ENCODE measurements at places on chromosomes 1 and 21.

GRCh38 chr21:32136546-32136945, 142.3 kb downstream of the MIS18A start:
- peak; percentile 9 for DNase-seq

DNA sequence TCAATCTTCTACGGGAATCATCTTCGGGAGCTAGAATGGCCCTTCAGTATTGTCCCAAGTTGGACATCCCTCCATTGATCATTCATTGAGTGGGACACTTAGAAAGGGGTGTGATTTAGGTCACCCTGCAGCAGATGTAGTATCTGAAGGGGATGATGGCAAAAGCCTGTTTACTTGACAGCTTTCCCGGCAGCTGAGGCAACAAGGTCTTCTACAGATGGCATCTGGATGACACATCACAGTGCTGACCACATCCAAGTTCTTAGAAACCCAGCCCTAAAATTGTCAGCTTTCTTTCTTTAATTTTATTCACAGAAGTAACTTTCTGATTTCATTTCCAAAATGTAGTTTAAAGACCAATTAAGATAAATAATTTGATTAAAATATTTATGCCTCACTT, 150.3 kb downstream of the AMY1C start:
- no peak for DNase-seq

GRCh38 chr1:182304218-182304617, 87.4 kb downstream of the GLUL start:
- DNase-seq = no peak

DNA sequence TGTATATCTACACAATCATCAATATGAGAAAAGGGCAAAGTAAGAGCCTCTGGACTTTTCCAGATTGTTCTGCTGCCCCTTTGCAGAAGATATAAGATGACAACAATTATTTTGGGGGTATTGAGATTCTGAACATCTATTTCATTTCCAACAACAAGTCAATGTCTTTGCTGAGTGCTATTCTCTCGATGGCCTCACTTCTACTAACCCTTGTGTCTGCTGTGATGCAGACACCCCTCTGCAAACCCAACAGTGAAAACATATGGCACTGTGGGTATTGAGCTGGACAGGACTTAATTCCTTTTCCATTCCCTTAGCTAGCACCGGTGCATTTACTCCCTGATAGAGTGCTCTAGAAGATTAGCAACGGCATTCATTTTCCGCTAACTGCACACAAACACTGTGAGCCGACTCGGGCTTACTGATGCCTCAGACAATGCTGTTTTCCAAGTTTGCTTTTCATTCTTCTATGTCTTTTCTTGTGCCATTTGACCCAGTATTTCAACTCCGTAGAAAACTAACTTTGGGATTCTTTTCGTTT, 33.4 kb upstream of the SMYD2 start:
- DNase-seq = no peak

GRCh38 chr1:201418461-201418860, 3.1 kb downstream of the TNNI1 start:
- no peak for DNase-seq

DNA sequence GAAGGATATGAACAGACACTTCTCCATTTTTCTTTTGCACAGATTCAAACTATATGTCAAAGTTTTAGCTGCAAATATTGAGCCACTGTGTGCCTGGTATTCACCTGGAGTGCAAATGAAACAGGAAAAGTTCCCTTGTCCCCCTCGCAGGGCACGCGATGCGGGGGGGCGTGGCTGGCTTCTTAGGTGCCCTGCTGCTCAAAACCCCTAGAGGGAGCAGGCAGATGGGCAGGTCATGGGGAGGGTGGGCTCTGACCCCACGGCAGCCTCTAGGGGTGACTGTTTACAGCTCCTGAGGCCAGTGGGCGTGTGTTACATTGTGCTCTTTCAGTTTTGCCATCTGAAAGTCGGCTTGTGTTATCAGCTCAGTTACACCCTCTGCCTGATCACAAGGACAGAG, 931.2 kb upstream of the B3GALT2 start:
- no peak for DNase-seq
